ENCODE measurements at places on chromosomes 11 and 22. TPM values are rescaled to one million over a fixed set of nuclear protein-coding genes. Genes with fewer than 3 reads are reported as not detected.

Gene OR51B2
- total RNA-seq = not detected

Gene TBX1
- total RNA-seq = 1.5 TPM

Gene GLB1L2
- 1.2 TPM for total RNA-seq

Gene FAM227A
- total RNA-seq = 0.87 TPM

Gene ARHGAP20
- total RNA-seq = 0.08 TPM

Gene LRRC75B
- 0.91 TPM for total RNA-seq

Gene HTR3B
- total RNA-seq = not detected

Gene OR52J3
- total RNA-seq = not detected

DNA sequence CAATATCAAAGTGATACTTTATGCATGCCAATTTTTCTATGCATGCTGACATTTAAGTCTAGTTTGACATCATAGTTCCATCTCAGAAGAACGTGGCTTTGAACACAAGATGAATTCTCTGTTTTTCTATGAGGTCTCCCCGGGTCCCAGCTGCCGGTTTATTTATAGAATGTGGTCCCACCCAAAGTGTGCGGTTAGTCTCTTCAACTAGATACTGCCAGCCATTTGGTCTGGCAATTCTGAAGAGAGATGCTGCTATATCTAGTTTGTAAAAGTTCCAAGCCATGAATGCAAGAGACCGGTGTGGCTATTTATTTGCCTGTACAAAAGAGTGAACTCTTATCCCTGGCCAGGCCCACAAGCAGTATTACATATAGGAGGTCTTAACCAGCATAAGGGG lies 9.2 kb downstream of the OR5A2 start:
- DNase-seq = peak; percentile 23
- H3K36me3 ChIP-seq = no peaks in the 10 kb centered on the region
- H3K27ac ChIP-seq = no peak overlapping the region
- H3K4me1 ChIP-seq = peaks cover 19% of the 10 kb centered on the region
- no peak overlapping the region for H3K4me3 ChIP-seq

DNA sequence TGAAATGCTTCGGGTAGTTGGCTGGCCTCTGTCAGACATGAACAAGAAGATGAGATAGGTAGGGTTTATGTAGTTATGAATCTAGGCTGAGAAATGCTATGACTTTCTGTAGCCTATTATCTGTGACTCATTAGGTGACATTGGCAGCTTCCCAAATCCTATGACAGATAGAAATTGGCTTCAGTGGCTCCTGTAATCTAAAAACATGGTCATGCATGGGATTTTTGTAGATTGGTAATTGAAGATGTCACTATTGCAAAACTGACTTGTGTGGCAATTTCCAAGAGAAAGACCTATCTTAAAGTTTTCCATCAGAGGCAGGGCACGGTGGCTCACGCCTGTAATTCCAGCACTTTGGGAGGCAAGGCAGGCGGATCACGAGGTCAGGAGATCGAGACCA lies 29.4 kb upstream of the GRIK4 start:
- no peak overlapping the region for H3K4me3 ChIP-seq
- H3K36me3 ChIP-seq = no peaks in the 10 kb centered on the region
- no peaks in the 10 kb centered on the region for H3K27me3 ChIP-seq
- H3K27ac ChIP-seq = no peak overlapping the region

- H3K36me3 ChIP-seq = no peaks in the 10 kb centered on the region
- DNase-seq = no peak
- no peaks in the 10 kb centered on the region for H3K27me3 ChIP-seq
Observed at GRCh38 chr11:103700622-103701021, 335.8 kb upstream of the DDI1 start.

DNA sequence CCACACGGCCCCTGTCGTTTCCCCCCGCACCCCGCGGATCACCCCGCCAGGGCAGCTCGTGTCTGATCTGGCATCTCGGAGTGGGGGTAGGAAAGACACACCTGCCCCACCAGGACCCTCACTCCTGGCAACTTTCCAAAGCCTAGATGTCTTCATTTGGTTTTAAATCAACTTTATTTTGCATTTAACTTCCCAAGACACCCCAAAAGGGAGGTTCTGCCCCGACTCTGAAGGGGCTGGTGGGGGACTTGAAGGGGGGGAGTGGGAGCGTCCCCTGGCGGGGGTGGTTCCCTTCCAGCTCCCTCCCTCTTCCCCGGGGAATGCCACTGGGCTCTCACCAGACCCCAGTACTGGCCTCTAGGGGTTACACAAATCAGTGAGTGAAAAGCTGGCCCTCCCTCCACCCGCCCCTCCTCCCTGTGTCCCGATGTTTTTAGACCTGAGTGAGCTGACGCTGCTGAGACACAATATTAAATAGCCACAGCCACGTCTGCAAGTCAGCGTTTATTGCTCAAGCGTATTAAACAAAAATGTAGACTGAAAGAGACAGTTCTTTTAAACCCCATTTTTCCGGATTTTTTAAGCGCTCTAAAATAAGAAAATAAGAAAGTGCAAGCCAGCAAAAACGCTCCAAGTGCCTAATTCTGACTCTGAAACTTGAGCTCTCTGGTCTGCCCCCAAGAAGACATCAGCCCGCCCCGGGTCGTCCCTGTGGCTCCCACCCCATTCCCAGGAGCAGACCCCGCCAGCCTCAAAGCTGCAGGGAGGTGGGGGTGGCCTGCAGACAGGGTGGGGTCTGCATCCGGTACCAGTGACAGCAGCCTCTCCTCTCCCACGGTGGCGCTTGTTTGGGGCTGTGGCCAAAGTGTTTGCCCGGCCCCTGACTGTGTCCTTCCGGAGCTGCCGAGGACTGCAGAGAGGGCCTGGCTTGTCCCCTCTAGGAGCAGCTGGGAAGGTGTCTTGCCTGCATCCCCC lies 1.1 kb upstream of the TTLL8 start:
- H3K4me3 ChIP-seq = no peak overlapping the region
- no peak overlapping the region for H3K27ac ChIP-seq
- no peaks in the 10 kb centered on the region for H3K36me3 ChIP-seq
- no peaks in the 10 kb centered on the region for H3K4me1 ChIP-seq

DNA sequence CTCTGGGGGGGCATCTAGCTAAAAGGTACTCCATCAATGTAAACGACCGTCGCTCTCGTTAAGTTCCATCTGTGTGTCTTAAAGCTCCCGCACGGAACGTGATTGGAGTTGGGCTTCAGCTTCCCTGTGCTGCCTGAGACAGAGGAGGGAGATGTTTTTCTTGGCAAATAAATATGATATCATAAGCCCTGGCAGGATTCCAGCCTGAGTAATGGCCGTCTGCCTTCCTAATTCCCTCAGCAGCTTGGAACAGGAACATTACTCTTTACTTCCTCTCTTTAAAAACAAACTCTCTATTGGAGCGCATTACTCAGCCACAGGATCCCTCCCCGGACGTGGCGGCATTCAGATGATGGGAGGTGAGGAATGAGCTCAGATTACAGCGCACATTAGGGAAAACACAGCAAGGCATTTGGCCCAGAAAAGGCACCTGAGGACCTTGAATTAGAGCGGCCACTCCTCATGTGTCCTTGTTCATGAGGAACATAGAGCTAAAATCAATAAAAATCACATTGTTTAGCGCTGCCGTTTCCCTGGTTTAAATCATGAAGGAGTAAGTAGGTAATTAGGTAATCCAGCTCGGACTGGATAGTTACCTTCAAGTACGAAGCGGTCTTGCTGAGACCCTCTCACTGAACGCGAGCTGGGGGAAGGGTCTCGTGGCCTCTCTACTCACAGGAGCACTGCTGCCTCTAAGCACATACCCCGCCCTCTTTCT lies 230.4 kb downstream of the ST3GAL4 start:
- H3K27ac ChIP-seq = no peak overlapping the region
- H3K36me3 ChIP-seq = no peaks in the 10 kb centered on the region
- DNase-seq = no peak
- H3K27me3 ChIP-seq = no peaks in the 10 kb centered on the region
- H3K4me3 ChIP-seq = no peak overlapping the region

GRCh38 chr11:45152740-45153595 lies 6.5 kb downstream of the PRDM11 start:
- H3K36me3 ChIP-seq = no peaks in the 10 kb centered on the region
- no peak overlapping the region for H3K27ac ChIP-seq
- peaks cover 2% of the 10 kb centered on the region for H3K4me1 ChIP-seq
- no peaks in the 10 kb centered on the region for H3K27me3 ChIP-seq
- DNase-seq = no peak
- no peak overlapping the region for H3K4me3 ChIP-seq

DNA sequence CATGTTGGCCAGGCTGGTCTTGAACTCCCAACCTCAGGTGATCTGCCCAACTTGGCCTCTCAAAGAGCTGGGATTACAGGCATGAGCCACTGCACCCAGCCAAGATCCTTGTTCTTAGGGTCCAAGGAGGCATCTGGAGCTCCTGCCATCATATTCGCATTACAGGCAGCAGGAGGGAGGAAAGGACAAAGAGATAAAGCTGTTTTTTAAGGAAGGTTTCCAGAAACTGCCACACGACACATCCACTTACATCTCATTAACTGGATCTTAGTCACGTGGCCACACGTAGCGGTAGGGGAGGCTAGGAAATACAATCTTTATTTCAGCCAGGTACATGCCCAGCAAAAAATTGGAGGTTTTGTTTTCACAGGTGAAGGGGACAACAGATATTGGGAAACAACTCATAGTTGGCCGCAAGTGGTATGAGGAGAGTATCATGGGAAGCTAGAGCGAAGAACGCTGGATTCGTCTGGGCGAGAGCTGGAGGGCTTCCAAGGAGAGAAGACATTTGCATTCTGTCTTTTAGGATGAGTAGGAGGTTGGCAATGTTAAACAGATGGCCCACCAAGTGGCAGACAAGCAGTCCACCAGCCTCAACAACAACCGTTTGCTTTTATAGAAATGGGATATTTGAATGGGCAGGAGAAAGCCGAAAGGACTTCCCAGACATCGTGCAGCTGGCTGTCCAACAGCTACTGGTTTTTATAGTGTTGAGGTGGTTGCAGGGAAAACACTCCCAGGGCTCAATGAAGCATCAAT lies 39.2 kb upstream of the DMC1 start:
- peaks cover 4% of the 10 kb centered on the region for H3K27me3 ChIP-seq
- no peak overlapping the region for H3K4me3 ChIP-seq
- H3K27ac ChIP-seq = no peak overlapping the region
- H3K4me1 ChIP-seq = no peaks in the 10 kb centered on the region
- no peak for DNase-seq
- H3K36me3 ChIP-seq = no peaks in the 10 kb centered on the region

- peaks cover 4% of the 10 kb centered on the region for H3K4me1 ChIP-seq
- no peak overlapping the region for H3K4me3 ChIP-seq
- peaks cover 3% of the 10 kb centered on the region for H3K36me3 ChIP-seq
- no peak for DNase-seq
Observed at GRCh38 chr11:22808571-22809197, 20.9 kb downstream of the SVIP start.

- peak overlapping the region; percentile 89 for H3K27ac ChIP-seq
- H3K4me3 ChIP-seq = peak overlapping the region; percentile 94
- DNase-seq = no peak
- H3K4me1 ChIP-seq = peaks cover 24% of the 10 kb centered on the region
Observed at GRCh38 chr11:77993902-77994301, 566 bp downstream of the INTS4 start.

All from activated CD8-positive, alpha-beta T cell treated with anti-CD3 and anti-CD28 coated beads, Interleukin-2, amount 10 ng/mL, durations not matched to agents 7 days and 5 days (primary cell).